ENCODE measurements at places on chromosomes 5 and 9. TPM values are rescaled to one million over a fixed set of nuclear protein-coding genes. Genes with fewer than 3 reads are reported as not detected.
A peak's percentile ranks its signal among the peaks of the same experiment; 100 is the strongest.

DNA sequence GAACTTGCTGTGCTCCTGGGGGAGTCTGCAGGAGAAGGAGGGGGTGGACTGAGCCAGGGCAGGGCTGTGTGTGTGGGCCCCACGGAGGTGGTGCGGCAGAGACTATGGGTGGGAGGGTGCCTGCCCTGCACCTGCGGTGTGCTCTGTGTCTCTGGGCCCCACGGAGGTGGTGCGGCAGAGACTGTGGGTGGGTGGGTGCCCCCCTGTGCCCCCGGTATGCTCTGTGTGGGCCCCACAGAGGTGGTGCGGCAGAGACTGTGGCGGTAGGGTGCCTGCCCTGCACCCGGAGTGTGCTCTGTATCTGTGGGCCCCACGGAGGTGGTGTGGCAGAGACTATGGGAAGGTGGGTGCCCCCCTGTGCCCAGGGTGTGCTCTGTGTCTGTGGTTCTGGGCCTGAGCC is 103.7 kb downstream of the EHMT1 start:
- H3K4me3 ChIP-seq: no peak overlapping the region
- peaks cover 3% of the 10 kb centered on the region for H3K4me1 ChIP-seq
- no peak for DNase-seq
- H3K27me3 ChIP-seq: no peaks in the 10 kb centered on the region
- H3K36me3 ChIP-seq: peaks cover 36% of the 10 kb centered on the region

DNA sequence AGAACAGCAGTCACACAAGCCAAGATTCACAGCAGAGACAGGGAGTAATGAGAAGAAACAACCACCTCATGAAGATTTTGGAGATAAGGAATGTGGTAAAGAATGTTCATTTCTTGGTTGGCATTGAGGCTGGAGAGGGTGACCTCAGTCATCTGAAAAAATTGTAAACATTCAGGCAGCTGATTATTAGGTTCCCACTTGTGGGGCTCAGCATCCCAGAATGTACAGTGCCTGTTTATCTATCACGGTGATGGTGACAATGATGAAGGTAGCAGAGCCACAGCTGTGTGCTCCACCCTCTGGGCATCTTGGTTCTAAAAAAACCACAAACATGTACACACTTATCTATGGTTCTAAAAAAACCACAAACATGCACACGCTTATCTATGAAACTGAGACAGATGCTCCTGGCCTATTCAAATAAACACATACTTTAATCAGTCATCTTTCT is 143.9 kb upstream of the MOCS2 start:
- H3K27ac ChIP-seq: no peak overlapping the region
- no peaks in the 10 kb centered on the region for H3K36me3 ChIP-seq
- no peaks in the 10 kb centered on the region for H3K27me3 ChIP-seq

DNA sequence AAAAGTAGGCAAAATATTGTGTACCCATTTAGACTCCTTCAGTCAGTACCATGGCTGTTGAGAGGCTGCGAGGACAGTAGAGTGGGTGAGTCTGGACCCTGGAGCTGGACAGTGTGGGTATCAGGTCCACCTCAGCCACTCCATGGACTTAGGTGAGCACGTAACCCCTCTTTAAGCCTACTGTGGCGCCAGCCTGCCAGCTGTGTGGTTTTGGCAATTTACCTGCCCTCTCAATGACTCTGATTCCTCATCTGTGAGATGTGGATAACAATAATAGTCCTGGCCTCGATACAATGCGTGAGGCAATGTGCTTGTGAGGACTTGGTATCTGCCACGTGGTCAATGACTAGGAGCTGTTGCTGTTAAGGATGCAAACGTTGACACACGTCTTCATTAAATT is 17.9 kb downstream of the SLC1A3 start:
- peaks cover 8% of the 10 kb centered on the region for H3K4me1 ChIP-seq
- DNase-seq: no peak
- H3K4me3 ChIP-seq: no peak overlapping the region
- H3K27ac ChIP-seq: no peak overlapping the region

DNA sequence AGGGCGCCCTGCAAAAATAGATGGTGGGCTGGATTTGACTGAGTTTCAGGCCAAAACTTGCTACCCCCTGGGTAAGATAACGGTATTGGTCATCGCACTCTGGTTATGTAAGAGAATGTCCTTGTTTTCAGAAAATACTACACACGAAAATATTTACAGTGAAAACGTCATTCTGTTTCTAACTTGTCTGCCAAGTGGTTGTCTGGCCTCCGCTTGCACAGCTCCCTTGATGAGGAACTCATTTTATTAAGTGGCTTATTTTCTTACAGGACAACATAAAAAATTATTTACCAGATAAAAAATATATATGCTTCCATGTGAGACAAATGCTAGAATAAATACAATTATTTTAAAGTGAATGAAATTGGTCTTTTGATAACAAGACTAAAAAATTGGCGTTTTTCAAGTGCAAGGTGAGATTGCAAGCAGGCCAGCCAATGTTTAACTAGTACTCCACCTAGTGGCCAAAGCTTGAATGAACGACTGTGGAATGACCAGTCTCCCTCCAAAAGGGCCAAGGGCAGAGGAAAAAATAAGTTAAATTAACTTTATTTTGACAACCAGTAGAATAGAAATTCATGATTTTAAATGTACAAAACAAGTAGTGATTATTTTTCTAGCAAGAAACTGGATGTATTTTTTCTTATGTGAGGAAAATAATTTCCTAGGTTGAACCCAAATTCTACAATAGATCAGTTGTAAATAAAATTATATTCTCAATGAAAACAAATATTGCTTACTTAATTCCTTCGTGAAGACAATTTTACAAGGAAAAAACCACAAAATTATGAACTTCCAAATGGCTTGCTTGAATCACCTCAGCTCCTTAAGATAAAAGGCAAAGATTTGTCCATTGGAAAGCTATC is 93.2 kb downstream of the ZFAND5 start:
- H3K4me3 ChIP-seq: no peak overlapping the region
- no peaks in the 10 kb centered on the region for H3K27me3 ChIP-seq
- no peaks in the 10 kb centered on the region for H3K4me1 ChIP-seq
- peak; percentile 86 for DNase-seq
- no peaks in the 10 kb centered on the region for H3K36me3 ChIP-seq
- H3K27ac ChIP-seq: no peak overlapping the region

- H3K4me3 ChIP-seq: no peak overlapping the region
- no peak overlapping the region for H3K27ac ChIP-seq
- no peaks in the 10 kb centered on the region for H3K27me3 ChIP-seq
- DNase-seq: no peak
These were observed 2112.2 kb upstream of the C9orf72 start for GRCh38 chr9:29685531-29685930.

DNA sequence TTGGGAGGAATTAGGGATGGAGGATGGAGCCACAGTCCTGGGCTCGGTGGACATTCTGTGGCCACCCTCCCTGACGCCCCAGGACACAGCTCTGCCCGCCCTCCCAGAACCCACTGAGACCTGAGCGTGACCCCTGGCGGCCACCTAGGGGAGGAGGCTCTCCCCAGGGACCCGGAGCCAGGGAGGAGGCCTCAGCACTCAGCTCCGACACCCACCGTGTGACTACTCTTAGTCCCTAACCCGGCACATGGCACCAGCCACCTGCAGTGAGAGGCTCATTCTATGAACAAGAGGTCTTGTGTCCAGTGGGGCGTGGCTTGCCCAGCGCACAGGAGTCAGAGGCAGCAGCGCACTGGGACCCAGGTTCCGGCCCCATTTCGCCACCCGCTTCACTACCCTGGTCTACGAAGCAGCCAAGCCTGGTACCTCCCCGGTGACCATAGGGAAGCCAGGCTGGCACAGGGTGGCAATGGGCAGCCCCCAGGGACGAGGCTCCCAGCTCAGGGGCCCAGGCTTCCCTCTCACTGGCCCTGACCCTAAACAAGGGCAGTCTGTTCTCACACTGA is 10.2 kb downstream of the SARDH start:
- H3K4me3 ChIP-seq: no peak overlapping the region
- no peak overlapping the region for H3K27ac ChIP-seq
- H3K27me3 ChIP-seq: no peaks in the 10 kb centered on the region
- DNase-seq: peak; percentile 46
- no peaks in the 10 kb centered on the region for H3K4me1 ChIP-seq

DNA sequence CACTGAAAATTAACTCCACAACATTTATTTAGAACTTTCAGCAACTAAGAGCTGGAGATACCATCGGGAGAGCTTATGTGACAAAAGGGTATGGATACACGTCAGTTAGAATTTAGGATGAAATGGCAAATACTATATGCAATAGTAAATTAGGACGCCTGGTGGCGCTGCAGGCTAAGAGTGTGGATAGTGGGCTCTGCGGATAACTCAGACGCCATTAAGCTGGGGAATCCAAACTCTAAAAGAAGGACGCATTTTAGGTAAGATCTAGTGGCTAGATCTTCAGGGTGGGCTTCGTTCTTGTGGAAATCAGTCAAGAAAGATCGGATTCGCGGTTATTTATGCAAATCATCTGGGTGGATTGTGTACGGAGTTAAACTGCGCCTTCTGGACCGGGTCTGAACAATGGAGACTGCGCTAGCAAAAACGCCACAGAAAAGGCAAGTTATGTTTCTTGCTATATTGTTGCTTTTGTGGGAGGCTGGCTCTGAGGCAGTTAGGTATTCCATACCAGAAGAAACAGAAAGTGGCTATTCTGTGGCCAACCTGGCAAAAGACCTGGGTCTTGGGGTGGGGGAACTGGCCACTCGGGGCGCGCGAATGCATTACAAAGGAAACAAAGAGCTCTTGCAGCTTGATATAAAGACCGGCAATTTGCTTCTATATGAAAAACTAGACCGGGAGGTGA is at the start of gene PCDHB5:
Gene PCDHB5 (plus strand): TSS at position 177 of the 688 bp plus-strand sequence. CDS start 229 bp downstream, at position 406.
- peak within 1 kb of the TSS; percentile 12 for H3K4me3 ChIP-seq
- H3K4me1 ChIP-seq: no peaks in the 10 kb centered on the region
- H3K36me3 ChIP-seq: no peaks in the 10 kb centered on the region
- DNase-seq: peak; percentile 91
- no peaks in the 10 kb centered on the region for H3K27me3 ChIP-seq
- no peak within 1 kb of the TSS for H3K27ac ChIP-seq

DNA sequence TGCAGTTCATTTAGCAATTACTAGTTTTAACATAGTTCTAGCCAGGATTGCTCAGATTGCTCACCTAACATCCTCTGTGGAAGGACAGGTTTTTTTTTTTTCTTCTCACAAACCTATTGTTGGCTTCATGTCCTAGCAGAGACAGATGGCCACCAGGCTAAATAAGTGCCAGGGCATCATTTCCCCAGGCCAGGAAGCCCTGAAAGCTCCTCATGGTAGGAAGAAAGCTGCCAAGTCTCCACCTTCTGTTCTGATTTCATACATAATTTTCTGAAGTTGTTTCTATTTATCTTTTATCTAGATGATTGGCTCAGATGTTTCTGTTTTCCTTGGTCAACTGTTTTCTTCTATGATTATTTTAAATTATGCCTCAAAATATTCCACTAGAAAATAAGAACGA is 31.0 kb downstream of the EFCAB9 start:
- no peak for DNase-seq
- H3K36me3 ChIP-seq: peaks cover 70% of the 10 kb centered on the region
- H3K4me3 ChIP-seq: no peak overlapping the region
- H3K27me3 ChIP-seq: no peaks in the 10 kb centered on the region
- H3K27ac ChIP-seq: no peak overlapping the region

DNA sequence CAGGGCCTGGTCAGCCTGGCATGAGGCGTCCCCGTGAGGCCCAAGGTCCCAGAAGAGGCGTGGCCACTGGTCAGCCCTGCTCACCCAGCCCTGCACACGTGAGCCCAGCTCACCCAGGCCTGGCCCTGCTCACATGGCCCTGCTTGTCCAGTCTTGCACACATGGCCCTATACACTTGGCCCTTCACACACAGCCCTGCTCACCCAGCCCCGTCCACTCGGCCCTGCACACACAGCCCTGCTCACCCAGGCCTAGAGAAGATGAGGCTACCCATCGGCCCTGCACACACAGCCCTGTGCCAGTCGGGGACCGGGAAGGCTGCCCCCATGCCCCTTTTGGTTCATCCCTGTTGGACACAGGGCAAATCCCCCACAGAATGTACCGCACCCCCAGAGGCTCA is 28.4 kb downstream of the ZDHHC11B start:
- no peaks in the 10 kb centered on the region for H3K36me3 ChIP-seq
- no peak overlapping the region for H3K27ac ChIP-seq
- no peak overlapping the region for H3K4me3 ChIP-seq
- H3K4me1 ChIP-seq: peaks cover 4% of the 10 kb centered on the region
- no peaks in the 10 kb centered on the region for H3K27me3 ChIP-seq

- no peak for DNase-seq
- H3K4me3 ChIP-seq: no peak overlapping the region
- H3K27me3 ChIP-seq: no peaks in the 10 kb centered on the region
- H3K27ac ChIP-seq: no peak overlapping the region
- no peaks in the 10 kb centered on the region for H3K4me1 ChIP-seq
- no peaks in the 10 kb centered on the region for H3K36me3 ChIP-seq
These were observed 286.3 kb downstream of the PDE4D start for GRCh38 chr5:59607138-59607765.

The VCAN gene
- 302 TPM for total RNA-seq

The SEMA5A gene
- total RNA-seq: 46.8 TPM

The AHRR gene
- 1.5 TPM for total RNA-seq

The FYB1 gene
- total RNA-seq: not detected

The JAKMIP2 gene
- total RNA-seq: 7.1 TPM
